ENCODE measurements at places on chromosomes 4 and X. TPM values are rescaled to one million over a fixed set of nuclear protein-coding genes. Genes with fewer than 3 reads are reported as not detected.

Gene USP17L5
- not detected for total RNA-seq

Gene CLDN22
- not detected for total RNA-seq

Gene TSPAN6
- total RNA-seq, result 55.5 TPM

Gene HPSE
- 0.93 TPM for total RNA-seq

Gene HOPX
- 26.4 TPM for total RNA-seq

Gene MAMLD1
- 5.6 TPM for total RNA-seq

Gene PCYT1B
- total RNA-seq, result 30.8 TPM

Gene PF4V1
- total RNA-seq, result not detected

Gene RNF128
- total RNA-seq, result 0.38 TPM

Measured in camera-type eye (tissue), 1 donor.